ENCODE measurements at places on chromosomes 13 and 19.

DNA sequence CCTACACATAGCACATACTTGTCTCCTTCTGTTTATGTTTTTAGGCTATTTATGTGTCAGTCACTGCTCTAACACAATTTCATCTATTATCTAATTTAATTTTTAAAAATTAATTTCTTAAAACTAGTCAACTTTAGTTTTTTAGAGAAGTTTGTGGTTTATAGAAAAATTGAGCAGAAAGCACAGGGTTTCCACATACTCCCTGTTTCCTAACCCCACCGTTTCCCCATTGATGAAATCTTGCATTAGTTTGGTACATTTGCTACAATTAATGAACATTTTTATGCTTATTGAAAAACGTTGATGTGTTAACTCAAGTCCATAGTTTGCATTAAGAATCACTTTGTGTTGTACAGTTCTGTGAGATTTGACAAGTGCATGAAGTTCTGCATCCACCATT lies 53.5 kb downstream of the TNFSF13B start:
- DNase-seq = no peak

- no peak for DNase-seq
Observed at GRCh38 chr13:98184792-98185191, 7.7 kb upstream of the RNF113B start.

DNA sequence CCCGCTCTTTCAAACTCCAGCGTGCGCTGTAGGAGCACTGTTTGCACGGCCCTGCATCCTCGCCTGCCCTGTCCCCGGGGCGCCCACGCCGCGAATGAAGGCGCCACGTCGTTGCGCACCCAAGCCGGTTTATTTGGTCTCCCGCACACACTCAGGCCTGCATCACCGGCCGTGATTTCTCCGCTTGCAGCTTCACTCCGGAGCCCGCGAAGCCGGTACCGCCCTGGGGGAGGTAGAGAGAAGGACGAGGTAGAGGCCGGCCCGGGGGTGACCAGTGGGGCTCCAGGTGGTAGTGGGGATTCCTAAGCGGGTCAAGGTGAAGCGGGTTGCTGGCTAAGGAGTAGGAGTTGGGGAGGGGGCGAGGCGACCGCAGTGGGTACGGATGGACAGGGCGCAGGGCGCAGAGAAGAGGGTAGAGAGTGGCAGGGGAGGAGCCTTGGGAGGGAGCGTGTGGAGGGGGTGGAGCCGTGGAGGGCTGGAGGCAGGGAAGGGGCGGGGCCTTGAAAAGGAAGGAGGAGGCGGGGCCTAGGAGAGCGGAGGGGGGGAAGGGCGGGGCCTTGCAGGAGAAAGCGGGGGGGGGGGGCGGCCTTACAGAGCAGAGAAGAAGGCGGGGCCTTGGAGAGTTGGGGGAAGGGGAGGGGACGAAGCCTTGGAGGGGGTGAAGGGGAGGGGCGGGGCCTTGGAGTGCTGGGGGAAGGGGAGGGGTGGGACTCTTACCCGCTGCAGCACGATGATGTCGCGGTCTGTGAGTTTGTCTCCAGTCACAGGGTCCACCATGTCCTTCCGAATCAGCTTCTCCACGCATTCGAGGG lies 24.6 kb downstream of the NOSIP start:
- DNase-seq = peak; percentile 78

DNA sequence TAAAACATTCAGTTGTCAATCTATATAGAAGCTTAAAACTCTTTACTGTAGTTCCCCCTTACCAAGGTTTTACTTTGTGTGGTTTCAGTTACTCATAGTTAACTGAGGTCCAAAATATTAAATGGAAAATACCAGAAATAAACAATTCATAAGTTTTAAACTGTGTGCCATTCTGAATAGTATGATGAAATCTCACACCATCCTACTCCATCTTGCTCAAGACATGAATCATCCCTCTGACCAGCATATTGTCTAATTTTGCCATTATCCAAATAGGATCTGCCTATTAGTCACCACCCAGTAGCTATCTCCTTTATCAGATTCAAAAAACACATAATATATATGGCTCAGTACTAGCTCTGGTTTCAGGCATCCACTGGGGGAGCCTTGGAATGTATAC lies 22.4 kb downstream of the ZNF571 start:
- no peak for DNase-seq

- DNase-seq = no peak
Observed at GRCh38 chr19:31351056-31351854, 2.0 kb upstream of the TSHZ3 start.

DNA sequence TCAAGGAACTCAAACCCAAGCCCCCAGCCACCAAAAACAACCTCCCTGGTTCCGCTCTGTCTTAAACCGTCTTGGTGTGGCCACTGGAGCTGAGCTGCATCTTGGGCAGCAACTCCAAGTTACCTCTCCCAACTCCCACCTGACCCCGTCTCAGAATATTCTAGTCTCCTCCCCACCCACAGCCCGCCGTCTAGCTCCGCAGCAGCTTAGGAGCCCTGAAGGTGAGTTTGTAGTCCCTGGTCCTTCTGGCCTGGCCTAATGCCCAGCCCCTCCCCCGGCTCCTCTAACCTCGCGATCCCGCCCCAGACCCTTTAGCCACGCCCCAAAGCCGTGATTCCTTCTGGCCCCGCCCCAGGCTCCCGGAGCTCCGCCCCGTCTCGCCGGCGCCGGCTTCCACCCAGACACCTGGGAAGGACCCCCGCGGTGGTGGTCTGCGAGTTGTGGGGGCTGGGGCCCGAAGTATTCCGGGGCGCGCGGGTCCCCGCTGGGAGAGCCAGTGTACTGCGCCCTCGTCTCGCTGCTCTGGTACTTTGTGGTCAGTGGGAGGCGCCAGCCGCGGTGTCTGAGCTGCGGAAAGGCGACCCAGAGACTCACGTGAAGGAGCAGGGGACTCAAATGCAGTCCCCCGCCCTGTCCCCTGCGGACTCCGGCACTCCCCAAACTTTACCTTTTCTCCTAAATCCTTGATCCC lies 2.5 kb upstream of the LHB start:
- DNase-seq = peak; percentile 74

DNA sequence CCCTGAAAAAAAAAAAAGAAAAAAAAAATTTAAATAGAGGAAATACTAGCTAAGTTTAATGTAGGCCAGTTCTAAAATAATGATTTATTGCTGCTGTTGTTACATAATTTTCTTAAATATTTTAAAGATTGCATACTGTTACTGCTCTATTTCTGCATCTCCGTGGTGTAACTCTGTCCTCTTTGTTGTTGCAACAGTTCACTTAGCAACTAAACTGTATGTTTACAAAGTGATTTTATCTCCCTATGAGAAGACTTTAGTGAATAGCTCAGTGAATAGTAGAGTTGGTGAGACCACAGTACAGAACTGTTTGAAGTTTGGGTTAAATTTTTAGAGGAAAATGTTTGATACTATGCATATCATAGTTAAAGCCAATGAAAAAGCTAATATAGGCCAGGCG lies 19.4 kb downstream of the BRCA2 start:
- DNase-seq = no peak

DNA sequence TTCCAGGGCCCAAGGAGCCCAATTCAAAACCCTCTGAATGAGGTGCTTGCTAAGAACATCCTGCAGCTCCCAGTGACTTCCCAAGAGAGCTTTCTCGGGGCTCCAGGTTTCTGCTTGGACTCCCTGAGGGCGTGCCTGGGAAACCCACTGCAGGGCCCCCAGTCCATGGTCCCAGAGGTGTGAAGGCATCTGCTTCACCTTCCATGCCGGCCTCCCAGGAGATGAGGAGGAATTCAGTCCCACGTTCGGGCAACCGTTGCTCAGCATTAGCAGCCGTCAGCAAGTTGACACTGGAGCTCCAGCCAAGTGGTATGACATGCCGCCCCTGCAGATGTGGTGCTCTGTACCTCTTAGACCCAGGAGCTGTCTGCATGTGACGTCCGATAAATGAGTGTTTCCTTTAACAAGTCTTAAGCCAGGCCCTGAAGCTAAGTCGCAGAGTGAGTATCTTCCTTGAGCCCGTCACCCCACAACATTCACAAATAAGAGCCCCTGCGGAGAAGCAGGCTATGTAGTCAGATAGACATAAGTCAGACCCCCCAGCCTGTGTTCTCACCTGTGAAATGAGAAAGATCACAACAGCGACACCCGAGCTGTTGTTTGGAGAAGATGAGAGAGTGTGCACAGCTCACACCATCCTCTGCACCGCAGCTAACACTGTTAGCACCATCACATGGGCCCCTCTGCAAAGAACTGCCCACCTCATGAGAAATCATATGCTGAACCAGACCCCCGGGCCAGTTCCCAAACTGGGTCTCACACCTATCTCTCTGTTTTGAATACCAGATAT lies 150.3 kb downstream of the KATNAL1 start:
- DNase-seq = no peak

GRCh38 chr19:3873151-3873550 lies 4.3 kb upstream of the ZFR2 start:
- DNase-seq = no peak

- DNase-seq = no peak
Observed at GRCh38 chr13:111401151-111401550, 80.7 kb downstream of the TEX29 start.

DNA sequence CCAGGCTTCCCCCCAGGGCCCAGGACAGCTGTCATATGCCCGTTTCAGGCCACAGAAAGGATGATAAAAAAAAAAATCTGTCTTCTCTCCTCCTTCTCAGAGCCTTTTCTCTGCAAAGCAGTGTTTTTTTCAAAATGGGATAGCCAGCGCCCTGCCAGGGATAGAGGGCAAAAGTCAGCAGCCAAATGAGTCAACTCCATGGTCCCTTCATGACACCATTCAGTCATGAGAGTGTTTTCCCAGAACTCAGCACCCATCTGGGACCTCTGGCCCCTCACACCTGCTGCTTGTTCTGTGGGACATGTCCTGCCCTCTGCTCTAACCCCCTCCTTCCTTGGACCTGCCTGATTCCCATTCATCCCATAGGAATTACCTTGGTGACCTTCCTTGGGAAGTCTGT lies 95.0 kb downstream of the CYSLTR2 start:
- DNase-seq = no peak

GRCh38 chr13:27617881-27618321 lies 2.4 kb downstream of the LNX2 start:
- DNase-seq = no peak

DNA sequence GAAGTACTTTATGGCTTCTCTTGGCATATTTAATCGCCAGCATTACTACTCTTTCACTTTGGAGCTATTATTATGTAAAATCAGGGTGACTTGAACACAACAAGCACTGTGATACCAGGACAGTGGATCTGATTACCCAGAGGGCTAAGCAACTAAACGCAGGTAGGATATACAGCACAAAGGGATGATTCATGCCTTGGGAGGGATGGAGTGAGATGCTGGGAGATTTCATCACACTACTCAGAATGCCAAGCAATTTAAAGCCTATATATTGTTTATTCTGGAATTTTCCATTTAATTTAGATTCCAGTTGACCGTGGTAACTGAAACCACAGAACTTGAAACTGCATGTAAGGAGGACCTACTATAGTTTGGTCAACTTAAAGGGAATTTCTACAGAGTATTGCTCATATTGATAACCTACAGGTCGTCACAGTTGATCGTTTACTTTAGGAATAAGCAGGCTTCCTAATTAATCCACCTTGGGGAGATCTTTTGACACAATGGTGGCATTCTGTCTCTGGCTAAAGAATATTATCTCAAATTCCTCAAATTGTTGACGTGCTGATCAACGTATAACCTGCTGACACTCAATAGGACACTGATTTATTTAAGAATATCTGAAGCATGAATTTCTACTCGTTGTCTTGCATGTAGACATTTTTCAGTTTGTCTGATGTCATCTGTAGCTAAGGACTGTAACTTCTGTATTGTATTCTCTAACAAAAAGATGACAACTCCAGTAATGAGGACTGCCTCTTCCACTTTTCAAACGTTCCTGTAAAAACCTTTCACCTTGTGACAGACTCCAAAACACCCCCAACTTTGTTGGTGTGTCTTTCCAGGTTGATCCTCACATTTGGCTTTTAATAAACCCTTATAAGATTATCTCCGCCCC lies 254.2 kb downstream of the GPC5 start:
- no peak for DNase-seq

DNA sequence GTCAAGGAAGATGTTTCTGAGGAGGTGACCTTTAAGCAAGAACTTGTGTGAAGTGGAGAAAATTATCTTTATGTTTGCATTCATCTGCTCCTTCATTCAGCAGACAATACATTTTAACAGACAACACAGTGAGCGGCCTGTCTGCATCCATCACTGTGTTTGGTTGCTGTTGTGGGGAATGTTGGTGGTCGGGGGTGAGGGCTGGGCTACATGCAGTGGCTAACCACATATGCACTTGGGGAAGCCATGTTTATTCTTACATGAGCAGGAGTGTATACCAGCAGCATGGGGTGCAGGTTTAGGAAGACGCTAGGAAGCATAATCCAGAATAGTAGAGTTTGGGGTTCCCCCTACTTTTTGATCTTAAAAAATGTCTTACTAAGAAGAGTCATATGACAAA lies 66.4 kb downstream of the DHRS12 start:
- no peak for DNase-seq

- DNase-seq = no peak
Observed at GRCh38 chr13:80782441-80782840, 441.5 kb upstream of the SPRY2 start.

GRCh38 chr13:113491418-113491883 lies 940 bp upstream of the DCUN1D2 start:
- DNase-seq = no peak

DNA sequence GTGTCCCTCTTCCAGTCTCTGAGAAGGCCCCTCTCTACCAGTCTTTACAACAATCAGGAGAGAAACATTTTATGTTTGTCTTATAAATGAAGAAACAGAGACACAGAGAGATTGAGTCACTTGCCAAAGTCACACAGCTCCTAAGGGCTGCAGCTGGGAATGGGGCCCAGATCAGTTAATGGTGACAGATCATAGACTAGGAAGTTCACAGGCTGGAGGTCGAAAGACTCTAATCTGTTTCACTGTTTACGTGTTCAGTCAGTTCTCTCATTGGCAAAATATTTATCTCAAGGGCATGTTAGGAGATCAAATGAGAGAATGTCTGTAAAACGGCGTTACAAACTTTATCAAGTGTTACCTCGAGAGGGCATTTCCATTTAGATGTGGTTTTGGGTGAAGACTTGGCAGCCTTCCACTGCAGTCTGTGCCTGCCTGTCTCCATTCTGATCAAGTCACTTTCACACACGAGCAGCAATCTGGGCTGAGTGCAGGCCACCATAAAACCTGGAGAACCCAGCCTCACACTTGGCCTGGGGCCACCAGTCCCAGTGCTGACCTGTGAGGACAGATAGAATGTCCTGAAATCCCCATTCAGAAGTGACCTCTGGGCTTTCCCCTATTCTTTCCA lies 65.1 kb downstream of the SIAH3 start:
- no peak for DNase-seq

DNA sequence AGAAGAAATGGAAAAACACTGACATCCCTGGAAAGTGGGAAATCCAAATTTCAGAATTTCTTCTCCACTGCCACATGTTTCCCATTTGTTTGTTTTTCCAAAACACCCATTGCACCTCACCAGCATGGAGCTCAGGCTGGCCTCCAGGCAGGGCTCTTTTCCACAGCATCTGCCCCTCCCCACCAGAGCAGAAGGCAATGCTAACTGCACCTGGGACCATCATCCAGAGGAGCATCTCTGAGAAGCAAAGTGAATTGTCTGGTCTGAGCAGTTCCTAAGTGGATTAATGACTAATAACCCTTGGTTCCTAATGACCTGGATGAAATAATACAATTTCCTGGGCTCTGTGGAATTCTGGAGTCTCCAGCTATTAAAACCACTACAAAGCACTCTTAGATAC lies 8.8 kb upstream of the CYSLTR2 start:
- no peak for DNase-seq
